ENCODE measurements at places on chromosomes 6 and 20.
A peak's percentile ranks its signal among the peaks of the same experiment; 100 is the strongest.

DNA sequence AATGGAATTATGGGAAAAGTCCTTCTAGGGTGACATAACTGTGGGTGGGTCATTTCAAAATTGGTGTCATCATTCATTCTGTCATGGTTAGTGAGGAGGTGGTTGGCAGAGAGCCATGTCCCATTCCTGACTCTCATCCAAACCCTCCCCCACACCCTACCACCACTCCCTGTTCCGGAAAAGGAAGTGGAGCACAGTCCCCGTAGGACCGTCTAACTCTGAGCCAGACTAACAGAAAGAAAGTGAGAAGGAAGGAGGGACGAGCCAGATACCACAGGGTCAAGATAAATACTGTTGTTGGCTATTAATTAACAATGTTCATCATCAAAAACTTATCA is 4.8 kb downstream of the TRIM10 start:
- no peak for DNase-seq

DNA sequence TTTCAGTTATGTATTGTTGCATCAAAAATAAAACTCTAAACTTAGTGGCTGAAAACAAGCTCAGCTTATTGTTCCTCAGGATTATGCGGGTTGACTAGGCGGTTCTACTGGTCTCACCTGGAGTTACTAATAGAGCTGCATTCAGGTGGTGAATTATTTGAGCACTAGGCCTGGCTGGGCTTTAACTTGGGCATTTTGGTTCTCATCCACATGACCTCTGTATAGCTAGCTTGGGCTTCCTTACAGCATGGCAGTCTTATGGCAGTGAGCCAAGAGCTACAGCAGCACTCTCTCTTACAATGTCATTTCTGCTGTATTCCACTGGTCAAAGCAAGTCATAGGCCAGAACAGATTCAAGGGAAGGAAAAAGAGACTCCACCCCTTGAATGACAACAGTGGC is 1.6 kb downstream of the PGBD1 start:
- no peak for DNase-seq

DNA sequence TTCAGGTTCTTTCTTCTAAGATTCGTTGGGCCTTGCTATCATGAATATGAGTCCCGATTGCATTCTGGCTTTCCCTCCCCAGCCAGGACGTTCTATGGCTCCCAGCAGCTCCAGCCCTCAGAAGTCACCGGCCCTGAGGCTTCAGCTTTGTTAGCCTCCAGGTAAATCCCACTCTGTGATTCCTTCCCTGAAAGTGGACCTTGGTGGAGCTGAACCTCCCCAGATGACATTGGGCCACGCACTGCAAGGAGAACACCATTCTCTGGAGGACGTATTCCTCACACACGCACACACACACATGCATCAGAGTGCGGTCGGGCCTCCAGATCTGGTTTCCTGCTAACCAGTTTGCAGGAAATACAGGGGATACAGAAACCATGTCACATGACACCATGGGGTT is 487.3 kb upstream of the CDH4 start:
- no peak for DNase-seq

DNA sequence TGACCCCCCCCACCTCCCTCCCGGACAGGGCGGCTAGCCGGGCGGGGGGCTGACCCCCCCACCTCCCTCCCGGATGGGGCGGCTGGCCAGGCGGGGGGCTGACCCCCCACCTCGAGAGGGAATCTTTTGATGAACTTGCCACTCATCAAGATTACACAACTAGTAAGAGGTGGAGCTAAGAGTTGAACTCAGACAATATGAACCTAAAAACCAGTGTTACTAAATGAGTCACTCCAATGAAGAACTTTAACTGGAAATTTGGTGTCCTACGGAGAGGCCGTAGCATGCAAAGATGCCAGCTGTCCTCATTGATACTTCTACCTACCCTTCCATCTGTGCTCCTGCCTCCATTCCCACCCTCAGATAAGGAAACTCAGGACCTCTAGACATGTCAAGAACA is 42.8 kb downstream of the PFDN4 start:
- DNase-seq: no peak

DNA sequence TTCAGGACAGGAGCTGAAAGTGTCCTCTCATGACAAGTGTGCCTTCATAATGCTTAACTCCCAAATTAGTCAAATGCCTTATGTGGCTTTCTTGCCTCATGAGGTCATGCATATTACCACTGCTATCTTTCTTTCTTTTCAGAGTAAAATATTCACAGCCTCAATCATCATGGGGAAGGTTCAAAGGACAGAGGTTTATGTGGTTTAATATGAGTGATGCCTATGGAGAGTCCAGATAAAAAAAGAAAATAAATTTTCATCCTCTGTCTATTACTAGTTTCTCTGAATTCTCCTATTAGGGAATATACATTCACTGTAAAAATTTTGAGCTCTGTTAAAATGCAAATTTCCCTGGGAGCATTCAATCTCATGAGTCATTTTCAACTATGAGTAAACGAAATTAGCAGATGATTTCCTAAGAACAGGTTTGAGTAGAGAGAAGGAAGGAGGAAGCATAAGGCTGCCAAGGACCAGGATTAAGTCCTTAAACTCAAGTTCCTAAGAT is 396.9 kb upstream of the ADGRB3 start:
- no peak for DNase-seq

DNA sequence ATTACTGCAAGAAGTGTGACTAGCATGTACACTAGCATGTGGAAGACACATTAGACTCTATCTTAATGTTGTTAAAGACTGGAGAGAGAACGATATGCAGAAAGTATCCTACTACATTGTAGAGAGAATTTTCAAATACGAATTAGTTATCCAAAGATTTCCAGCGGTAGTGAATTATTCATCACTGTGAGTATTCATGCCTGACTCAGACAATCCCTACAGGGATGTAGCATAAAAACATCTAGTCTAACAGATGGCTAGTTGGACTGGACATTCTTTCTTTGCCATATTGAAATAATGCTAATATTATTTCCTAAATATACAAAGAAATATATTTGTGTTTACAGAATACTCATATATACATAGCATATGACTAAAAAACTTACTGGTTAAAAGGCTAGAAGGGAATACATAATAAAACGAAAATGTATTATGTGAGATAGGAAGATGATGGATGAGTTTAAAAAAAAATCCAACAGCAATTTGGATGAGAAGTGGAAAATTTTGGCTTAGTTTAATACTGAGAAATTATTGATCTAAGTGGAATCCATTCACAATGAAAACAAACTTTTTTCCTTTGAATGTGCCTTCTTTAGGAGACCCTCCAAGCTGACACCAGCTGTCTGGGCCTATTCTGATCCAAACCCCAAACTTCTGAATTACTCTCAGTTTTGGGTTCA is 580.7 kb downstream of the RFPL4B start:
- no peak for DNase-seq

GRCh38 chr6:163281634-163282033 is 132.9 kb upstream of the QKI start:
- no peak for DNase-seq

DNA sequence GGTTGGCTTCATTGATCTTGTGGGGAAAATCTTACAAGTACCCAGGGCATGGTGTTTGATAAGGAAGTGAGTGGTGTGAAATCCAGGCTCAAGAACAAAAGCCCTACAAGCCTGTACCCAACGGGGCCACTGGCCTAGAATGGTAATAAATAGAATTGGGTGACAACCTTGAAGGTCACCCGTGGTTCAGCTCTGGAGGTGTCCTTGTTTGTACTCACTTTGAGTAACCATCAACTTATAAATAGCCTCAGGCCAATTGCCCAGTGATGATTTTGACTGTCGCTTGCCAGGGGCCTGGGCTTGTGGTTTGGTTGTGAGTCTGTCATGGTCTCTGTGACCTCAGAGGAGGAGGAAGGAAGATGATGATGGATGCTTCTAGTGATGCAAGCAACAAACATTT is 87.8 kb downstream of the PHACTR3 start:
- no peak for DNase-seq

- no peak for DNase-seq
Measured at GRCh38 chr20:44662261-44662660, 10.8 kb upstream of the ADA start.

- DNase-seq: no peak
Measured at GRCh38 chr20:45469336-45470261, at the start of gene WFDC2. WFDC2 (plus strand) TSS chr20:45469753; CDS start chr20:45469782, 29 bp downstream.

DNA sequence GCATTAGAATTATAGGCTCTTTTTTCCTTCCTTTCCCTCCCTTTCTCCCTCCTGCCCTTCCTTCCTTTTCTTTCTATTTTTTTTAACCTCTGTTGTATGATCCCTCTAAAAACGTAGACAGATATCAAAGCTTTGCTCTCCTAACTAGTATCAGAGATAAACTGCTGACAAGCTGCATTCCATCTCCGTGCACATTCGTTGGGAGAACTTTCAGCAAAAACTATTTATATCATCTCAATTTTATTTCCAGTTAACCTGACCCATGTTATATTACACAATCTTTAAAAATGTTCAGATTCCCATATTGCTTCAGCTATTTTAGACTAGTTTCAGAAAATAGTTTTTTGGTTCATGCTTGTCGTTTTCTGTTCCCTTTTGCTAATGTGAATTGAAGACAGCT is 47.3 kb downstream of the RNF217 start:
- DNase-seq: no peak

- no peak for DNase-seq
Measured at GRCh38 chr6:168442646-168443045, 1.7 kb downstream of the SMOC2 start.

DNA sequence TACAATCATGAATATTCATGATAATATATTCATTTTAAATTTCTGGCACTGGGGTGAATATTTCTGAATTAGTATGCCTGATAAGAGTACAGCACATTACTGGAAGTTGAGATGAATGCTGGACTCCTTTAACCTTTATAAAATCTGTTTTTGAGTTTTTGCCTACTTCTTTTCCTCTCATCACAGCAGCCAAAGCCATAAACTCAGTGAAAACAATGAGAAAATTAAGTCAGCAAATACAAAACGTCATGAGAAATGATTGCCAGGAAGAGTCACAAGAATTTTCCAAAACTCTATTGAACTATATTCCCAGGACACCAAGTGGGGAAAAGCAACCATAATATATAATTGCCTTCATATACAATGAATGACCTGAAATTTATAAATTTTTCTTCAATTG is 837.6 kb downstream of the TBC1D32 start:
- no peak for DNase-seq

GRCh38 chr6:121497970-121498375 is 62.5 kb downstream of the GJA1 start:
- no peak for DNase-seq

- DNase-seq: peak; percentile 34
Measured at GRCh38 chr6:135052939-135053338, 1.7 kb downstream of the HBS1L start.

DNA sequence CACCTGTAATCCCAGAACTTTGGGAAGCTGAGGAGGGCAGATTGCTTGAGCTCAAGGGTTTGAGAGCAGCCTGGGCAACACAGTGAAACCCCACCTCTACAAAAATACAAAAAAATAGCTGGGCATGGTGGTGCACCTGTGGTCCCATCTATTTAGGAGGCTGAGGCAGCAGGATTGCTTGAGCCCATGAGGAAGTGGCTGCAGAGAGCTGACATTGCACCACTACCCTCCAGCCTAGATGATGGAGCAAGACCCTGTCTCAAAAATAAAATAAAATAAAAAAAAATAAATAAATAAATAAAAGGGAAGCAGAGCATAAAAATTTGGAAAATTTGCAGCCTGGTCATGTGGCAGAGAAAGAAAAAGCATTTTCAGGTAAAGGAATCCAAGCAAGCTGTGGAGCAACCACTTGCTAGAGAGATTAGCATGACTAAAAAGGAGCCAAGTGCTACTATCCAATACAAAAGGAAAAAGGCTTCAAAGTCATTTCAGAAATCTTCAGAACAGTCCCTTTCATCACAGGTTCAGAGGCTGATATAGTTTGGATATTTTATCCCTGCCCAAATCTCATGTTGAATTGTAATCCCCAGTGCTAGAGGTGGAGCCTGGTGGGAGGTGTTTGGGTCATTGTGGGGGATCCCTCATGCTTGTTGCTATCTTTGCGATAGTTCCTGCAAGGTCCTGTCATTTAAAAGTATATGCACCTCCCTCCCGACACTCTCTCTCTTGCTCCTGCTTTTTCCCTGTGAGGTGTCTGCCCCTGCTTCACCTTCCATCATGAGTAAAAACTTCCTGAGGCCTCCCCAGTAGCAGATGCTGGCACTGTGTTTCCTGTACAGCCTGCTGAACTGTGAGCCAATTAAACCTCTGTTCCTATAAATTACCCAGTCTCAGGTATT is 11.2 kb upstream of the TTK start:
- no peak for DNase-seq

DNA sequence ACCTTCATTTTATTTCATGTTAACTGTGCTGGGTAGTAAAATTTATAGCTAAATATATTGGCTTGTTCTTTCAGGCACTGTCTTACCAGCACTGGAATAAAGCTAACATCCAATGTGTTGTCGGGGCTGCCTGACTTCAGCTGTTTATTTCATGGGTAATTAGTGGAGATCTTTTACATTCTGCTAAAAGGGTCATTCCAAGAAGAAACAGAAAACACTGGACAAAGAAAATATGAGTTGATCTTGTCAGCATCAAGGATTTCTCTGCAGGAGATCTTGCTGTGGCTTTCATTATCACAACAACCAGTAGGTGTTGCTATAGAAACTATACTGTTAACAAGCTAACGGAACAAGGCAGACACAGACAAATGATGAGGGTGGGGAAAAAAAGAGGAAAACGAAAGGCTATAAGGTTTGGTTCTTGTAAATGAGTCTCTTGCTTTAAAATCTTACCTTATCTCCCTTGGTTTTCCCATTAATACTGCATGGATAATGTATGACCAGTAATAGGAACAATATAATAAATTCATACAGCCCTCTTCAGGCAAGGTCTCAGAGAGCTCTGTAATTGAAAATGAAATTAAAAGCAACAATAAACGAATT is 206.8 kb downstream of the SIM1 start:
- DNase-seq: peak; percentile 54

DNA sequence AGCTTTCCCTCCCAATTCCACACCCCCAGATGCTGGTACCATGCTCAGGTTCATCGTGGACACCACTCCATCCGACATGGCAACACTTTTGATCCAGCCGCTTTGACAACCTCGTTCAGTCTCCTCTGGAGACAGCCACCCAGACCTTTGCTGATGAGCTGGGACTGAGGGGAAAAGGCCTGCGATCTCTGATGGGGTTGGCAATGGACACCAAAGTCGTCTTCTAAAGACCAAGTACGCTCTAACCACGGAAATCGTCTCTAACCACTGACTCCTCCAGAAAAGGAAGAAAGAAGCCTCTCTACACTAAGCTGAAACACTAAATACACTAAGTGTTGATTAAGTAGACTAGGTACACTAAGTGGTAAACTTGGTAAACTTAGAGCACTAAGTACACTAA is 26.1 kb upstream of the HLA-E start:
- DNase-seq: no peak
